Peyer's patch (tissue), 4 donors: ENCODE measurements at places on chromosomes 1 and 21. TPM values are rescaled to one million over a fixed set of nuclear protein-coding genes. Genes with fewer than 3 reads are reported as not detected.

DNA sequence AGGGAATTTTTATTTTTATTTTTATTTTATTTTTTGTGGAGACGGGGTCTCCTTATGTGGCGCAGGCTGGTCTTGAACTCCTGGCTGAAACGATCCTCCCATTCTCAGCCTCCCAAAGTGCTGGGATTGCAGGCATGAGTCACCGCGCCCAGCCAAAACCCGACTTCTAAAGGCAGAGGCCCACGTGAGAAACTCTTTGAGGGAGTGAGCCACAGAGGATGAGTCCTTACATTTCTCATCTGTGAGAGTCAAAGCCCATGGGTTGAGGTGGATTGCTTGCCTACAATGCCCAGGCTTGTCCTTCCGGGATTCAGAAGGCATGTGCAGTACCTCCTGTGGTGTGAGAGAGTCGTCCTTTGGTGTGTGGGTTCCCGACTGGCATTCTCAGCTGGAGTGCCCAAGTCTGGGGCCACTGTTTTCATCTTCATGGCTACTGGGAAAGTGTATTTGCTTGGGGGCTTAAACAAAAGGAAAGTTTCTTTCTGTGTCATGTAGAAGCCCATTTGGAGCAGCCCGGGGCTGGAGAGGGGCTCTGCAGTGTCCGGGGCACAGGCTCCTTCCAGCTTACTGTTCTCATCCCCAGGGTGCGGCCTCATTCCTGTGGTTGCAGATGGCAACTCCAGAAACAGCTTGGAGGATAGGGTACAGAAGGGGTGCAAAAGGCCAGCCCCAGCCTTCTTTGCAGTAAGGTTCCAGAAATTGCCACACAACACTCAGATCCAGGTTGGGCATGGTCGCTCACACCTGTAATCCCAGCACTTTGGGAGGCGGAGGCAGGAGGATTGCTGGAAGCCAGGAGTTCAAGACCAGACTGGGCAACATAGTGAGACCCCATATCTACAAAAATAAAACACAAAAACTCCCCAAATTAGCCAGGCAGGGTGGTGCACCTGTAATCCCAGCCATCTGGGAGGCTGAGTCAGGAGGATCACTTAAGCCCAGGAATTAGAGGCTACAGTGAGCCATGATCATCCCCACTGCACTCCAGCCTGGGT lies 29.4 kb upstream of the CSF3R start:
- no peak overlapping the region for H3K27ac ChIP-seq
- no peaks in the 10 kb centered on the region for H3K27me3 ChIP-seq
- H3K4me1 ChIP-seq: no peaks in the 10 kb centered on the region
- H3K4me3 ChIP-seq: no peak overlapping the region

DNA sequence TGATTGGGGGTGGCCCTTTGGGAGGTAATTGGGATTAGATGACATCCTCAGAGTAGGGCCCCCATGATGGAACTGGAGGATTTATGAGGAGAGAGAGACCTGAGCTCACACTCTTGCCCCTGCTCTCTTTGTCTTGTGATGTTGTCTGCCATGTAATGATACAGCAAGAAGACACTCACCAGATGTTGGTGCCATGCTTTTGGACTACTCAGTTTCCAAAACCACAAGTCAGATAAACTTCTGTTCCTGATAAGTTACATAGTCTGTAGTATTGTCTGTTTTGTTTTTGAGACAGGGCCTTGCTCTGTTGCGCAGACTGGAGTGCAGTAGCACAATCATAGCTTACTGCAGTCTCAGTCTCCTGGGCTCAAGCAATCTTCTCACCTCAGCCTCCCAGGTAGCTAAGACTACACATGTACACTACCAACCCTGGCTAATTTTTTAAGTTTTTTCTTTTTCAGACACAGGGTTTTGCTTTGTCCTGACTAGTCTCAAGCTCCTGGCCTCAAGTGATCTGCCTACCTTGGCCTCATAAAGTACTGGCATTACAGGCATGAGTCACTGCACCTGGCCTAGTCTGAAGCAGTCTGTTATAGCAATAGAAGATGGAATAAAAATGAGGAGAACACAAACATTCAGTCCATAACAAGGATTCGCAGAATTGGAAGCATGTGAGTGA lies 115.0 kb upstream of the GALNT2 start:
- H3K4me1 ChIP-seq: no peaks in the 10 kb centered on the region
- H3K27me3 ChIP-seq: no peaks in the 10 kb centered on the region
- no peak for DNase-seq
- no peak overlapping the region for H3K4me3 ChIP-seq
- no peak overlapping the region for H3K27ac ChIP-seq
- H3K36me3 ChIP-seq: no peaks in the 10 kb centered on the region

- H3K36me3 ChIP-seq: no peaks in the 10 kb centered on the region
- no peaks in the 10 kb centered on the region for H3K4me1 ChIP-seq
- peak overlapping the region; percentile 94 for H3K27ac ChIP-seq
- DNase-seq: no peak
- H3K27me3 ChIP-seq: no peaks in the 10 kb centered on the region
- no peak overlapping the region for H3K4me3 ChIP-seq
Measured at GRCh38 chr1:16145030-16145661, 10.7 kb downstream of the EPHA2 start.

DNA sequence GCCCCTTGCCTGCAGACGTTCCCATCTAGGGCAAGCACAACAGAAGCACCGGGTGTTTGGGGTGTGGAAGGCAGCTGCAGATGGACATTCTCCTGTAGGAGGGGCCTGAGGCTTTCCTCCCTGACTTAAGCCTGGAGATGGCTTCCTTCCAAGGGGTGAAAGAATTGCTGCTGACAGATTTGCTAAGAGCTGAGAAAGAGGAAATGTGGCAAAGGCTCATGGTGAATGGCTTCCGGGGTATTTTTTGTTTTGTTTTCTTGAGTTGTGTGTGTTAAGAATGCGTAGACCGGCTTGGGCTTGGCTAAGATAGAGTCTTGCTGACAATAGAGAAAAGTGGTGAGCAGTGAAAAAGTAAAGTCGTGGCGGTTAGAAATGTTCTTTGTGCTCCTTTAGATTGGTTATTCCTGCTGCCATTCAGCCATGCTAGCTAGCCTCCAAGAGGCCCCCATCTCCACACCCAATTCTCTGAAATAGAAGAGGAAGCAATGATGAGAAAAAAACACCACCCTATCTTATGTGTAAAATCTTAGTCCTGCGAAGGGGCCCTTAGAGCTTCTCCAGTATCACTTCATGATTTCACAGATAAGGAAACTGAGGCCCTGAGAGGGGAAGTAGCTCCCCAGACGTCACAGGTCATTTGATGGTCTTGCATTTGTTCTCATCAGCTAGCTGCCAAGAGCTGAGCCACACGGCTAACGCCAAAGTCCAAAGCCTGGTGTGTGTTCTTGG lies 36.9 kb downstream of the EIF2D start:
- no peaks in the 10 kb centered on the region for H3K27me3 ChIP-seq
- peak overlapping the region; percentile 6 for H3K4me3 ChIP-seq
- H3K27ac ChIP-seq: peak overlapping the region; percentile 77

DNA sequence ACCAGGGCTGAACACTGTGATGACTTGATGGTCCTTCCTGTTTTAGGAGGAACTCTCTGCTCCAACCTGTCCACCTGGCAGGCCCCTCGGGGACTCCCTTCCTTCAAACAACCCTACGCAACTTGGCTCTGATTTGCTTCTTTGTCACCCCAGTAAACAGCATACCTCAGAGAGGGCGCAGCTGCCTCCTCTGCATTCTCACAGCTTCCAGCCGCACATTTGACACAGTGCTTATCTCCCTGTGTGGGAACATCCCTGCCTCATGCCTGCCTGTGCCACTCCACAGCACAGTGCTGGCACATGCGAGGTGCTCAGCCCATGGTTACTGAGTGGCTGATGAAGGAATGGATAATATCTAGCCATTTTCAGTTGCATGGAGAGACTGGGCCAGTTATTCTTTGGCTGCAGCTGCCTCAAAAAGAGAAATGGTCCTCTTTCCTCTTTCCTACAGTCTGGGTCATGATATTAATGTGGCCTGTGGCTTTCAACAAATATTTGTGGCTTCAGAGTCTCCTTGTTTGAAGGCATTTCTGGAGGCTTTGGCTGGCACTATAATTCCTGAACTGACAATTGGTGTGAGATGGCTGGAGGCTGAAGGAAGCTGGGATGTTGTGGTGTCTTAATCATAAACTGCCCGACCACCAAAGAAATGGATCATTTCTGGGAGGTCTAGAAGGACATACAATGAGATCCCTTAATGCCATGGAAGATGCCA lies 77.9 kb downstream of the TENT5C start:
- no peaks in the 10 kb centered on the region for H3K4me1 ChIP-seq
- no peaks in the 10 kb centered on the region for H3K27me3 ChIP-seq
- no peak overlapping the region for H3K4me3 ChIP-seq
- no peaks in the 10 kb centered on the region for H3K36me3 ChIP-seq
- DNase-seq: no peak

- peak within 1 kb of the TSS; percentile 4 for H3K4me3 ChIP-seq
- H3K27ac ChIP-seq: no peak within 1 kb of the TSS
- no peaks in the 10 kb centered on the region for H3K36me3 ChIP-seq
Measured at GRCh38 chr1:248755517-248755916, at the start of gene LYPD8. TSS of gene LYPD8 (minus strand) at chr1:248755759. CDS start at chr1:248751081, 4,678 bp downstream.

GRCh38 chr21:16476056-16476825 lies 746.5 kb downstream of the USP25 start:
- no peaks in the 10 kb centered on the region for H3K4me1 ChIP-seq
- DNase-seq: no peak
- no peaks in the 10 kb centered on the region for H3K27me3 ChIP-seq
- H3K36me3 ChIP-seq: no peaks in the 10 kb centered on the region
- no peak overlapping the region for H3K27ac ChIP-seq
- no peak overlapping the region for H3K4me3 ChIP-seq

- no peaks in the 10 kb centered on the region for H3K36me3 ChIP-seq
- H3K27me3 ChIP-seq: no peaks in the 10 kb centered on the region
- H3K4me3 ChIP-seq: no peak overlapping the region
- DNase-seq: peak; percentile 77
Measured at GRCh38 chr1:9770298-9770697, 53.5 kb downstream of the CLSTN1 start.

- H3K4me1 ChIP-seq: no peaks in the 10 kb centered on the region
- H3K36me3 ChIP-seq: no peaks in the 10 kb centered on the region
- H3K27me3 ChIP-seq: no peaks in the 10 kb centered on the region
- H3K4me3 ChIP-seq: no peak overlapping the region
- DNase-seq: no peak
- H3K27ac ChIP-seq: no peak overlapping the region
Measured at GRCh38 chr1:110570901-110571300, 35.3 kb downstream of the KCNA2 start.

DNA sequence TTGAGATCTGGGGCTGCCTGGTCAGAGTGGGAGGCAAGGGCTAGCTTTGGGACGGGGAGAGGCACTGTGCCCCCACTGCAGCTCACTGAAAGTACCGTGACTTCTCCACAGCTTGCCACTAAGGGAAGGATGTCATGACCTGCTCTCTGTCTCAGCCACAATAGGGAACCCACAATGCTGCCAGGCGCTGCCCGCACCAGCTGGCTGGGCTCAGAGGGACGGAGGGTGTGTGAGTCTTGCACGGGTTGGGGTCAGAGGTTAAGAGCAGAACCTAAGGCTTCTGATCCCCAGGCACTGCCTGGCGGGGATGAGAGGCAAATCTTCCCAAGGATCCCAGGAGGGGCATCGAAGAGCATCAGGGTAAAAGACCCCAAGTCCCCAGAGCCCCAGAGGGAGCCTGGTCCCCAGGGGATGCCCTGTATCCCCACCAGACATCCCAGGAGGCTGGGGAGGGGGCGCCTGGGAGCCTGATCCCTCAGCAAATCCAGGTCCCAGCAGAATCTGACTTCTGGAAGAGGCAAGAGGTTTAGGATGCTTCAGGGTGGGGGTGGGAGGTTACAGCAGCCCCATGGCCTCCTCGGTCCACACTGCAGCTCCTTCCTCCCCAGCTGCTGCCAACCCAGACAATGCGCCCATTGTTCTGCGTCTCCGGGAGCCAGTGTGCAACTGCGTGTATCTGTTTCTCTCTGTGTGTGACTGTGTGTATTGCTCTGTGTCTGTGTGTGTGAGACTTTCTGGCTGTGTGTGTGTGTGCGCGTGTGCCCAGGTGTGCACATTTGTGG lies 2.0 kb upstream of the MARCKSL1 start:
- no peak overlapping the region for H3K4me3 ChIP-seq
- H3K36me3 ChIP-seq: no peaks in the 10 kb centered on the region
- H3K27me3 ChIP-seq: no peaks in the 10 kb centered on the region
- no peak for DNase-seq
- peaks cover 39% of the 10 kb centered on the region for H3K4me1 ChIP-seq

MRPS6 gene
- total RNA-seq: 21.6 TPM

GJA8 gene
- not detected for total RNA-seq

NT5C1A gene
- not detected for total RNA-seq

LRRC38 gene
- not detected for total RNA-seq
